Stimulated activated CD4-positive, alpha-beta T cell treated with anti-CD3 and anti-CD28 coated beads, Interleukin-2, amount 100 ng/mL, for 48 hours (primary cell): ENCODE measurements at places on chromosomes 6 and 20.

DNA sequence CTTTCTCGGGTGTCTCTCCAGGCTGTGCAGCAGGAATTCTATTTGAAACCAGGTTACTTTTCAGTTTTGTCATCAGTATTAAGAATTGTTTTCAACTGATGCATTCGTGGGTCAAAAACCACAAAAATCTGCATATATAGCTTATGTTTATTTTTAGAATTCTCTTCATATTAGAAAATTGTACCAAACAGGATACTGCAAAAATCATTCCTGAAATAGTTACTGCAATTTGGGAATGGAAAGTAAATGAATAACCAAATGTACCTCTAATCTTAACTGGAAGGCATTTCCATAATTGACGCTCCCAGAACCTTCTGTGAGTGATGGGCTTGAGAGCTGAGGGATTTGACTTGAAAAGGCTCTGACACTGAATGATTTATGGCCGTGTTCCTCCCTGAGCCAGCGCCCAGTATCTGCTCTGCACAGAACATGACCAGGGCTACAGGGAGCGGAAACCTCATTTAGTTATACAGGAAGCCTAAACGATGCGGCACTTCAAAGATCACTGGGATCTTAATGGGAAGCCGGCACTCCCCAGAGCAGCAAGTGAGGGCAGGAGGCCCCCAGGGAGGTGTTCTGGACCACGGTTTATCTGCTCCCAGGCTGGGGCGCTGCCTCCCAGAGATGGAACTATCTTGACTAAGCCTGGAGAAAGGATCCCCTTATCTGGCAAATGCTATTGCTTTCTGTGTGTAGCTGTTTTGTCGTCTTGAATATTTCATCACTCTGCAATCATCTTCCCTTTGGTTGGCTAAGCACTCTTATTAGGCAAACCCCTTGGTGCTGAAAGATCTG lies 446.0 kb downstream of the QKI start:
- DNase-seq, result no peak

DNA sequence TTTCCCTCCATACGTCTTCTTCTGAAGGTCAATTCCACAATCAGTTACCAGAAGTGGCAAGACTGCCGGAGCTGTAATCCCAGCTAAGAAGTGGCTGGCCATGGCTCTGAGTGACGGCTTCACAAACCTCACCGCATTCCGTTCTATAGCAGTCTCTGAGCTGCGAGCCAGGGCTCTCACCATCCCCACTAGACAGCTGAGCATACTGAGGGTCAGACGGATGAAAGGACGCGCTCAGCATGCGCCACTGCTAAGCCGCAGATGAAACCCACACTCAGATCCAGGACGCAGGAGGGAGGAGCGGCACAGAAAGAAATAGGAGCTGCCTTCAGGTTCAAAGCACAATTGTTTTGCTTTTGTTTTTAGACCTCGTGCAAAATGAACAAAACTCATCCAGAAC lies 97.9 kb downstream of the ANKRD60 start:
- DNase-seq, result no peak

DNA sequence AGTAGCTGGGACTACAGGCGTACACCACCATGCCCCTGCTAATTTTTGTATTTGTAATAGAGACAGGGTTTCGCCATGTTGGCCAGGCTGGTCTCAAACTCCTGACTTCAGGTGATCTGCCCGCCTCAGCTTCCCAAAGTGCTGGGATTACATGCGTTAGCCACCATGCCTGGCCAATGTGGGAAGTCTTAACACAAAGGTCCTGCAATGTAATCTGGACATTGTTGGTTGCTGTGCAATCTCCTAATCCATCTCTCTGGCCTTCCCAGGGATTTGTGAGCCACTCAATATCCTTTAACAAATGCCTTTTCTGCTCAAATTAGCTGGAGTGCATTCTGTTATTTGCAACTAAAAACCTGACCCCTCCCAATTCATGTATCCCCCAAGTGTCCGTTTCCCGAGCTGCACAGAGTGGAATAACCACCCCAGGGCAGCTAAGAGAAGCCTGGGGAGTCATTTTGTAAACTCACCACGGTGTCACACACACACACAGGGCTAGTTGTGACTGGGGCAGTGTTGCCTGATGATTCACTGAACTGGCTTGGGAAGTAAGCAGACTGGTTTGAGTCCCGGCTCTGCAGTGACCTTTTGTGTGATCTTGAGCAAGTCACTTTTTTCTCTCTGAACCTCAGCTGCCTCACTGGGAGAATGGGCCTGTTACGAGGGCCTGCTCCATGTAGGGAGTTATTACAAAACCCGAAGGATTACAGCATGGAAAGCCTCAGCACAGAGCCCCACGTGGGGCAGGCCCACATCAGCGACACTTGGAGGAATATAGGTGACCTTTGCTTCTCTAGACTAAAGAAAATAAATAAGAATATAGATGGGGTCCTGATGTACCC lies 152.3 kb downstream of the ZMYND8 start:
- no peak for DNase-seq

- no peak for DNase-seq
Measured at GRCh38 chr20:48721324-48722001, 106.3 kb downstream of the PREX1 start.

GRCh38 chr6:114430534-114431124 lies 87.8 kb upstream of the HS3ST5 start:
- no peak for DNase-seq

- no peak for DNase-seq
Measured at GRCh38 chr6:85361643-85362014, 88.3 kb upstream of the NT5E start.

DNA sequence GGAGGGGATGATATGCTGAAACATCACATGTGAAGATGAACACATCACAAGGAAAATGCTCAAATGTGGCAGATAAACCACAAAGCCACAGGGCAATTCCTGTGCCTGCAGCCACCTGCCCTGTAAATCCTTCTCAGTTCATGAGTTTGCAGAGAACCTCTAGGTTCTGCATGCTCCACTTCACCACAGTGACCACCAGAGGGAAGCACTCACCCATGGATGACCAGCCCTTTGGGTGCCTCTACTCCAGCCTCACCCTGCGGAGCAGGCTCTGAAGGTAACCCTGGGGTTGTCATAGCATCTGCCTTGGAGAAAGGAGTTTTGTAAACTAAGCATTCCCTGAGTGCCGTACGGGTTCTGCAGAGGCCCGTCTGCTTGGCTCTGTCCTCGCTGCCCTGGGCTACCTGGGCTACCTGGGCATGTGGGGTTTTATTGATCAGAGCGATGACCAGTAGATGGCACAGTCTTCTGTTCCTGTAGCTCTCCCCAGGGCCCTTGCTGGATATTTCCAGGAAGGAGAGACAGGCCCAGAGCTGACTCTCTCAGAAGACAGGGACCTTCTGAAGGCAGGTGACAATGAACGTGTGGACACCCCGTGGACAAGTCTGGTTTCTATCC lies 31.7 kb upstream of the CST1 start:
- DNase-seq, result no peak

DNA sequence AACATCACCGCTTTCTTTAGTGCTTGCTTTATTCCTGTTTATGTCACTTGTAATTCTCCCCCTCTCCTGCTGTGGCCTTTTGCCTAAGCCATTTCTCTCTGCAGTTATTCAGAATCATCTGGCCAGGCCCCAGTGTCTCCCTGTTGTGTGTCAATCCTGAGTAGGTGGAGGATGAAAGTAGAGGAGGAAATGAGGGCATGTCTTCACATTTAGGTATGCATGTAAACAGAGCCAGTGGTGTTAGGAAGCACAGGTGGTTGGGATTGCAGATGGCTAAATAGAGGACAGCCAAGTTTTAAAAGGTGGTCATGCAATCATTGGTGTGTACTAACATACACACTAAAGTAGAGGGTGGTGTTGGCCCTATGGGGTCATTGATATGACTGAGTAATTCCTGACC lies 5.2 kb downstream of the PRSS35 start:
- no peak for DNase-seq

- DNase-seq, result no peak
Measured at GRCh38 chr20:31676609-31676989, 38.9 kb downstream of the COX4I2 start.

DNA sequence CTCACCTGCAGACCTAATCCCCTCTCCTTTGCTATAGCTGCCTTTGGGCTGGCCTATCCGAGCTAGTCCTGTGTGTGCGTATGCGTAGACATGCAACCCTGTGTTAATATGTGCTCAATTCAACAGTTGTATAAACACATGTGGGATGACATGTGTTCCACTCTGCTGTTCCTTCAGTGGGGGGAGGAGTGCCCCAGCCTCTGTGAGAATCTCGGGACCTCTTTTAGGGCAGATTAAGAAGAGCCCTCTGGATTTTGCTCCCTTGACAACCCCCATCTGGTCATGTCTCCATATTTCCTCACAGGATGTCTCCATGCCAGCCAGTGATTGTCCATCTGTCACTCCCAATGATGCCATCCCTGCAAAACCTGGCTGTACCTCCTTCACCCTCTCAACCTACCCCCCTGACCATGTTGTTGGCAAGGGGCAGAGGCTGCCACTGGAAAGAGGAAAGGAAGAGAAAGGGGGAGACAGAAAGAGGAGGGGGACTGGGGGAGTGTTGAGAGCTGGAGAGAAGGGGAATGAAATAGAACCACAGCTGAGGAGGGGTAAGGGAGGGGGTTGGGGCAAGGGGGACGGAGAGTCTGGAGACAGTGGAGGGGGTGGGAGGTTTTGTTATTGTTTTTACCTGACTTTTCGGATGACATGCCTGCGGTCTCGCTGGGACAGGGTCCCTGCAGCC lies 417 bp downstream of the PRRT1 start:
- DNase-seq, result no peak

- peak; percentile 32 for DNase-seq
Measured at GRCh38 chr6:149060300-149060984, 257.1 kb upstream of the TAB2 start.

- DNase-seq, result no peak
Measured at GRCh38 chr20:24686156-24686555, 216.7 kb downstream of the SYNDIG1 start.

- no peak for DNase-seq
Measured at GRCh38 chr6:79385893-79386292, 151.3 kb downstream of the LCA5 start.

DNA sequence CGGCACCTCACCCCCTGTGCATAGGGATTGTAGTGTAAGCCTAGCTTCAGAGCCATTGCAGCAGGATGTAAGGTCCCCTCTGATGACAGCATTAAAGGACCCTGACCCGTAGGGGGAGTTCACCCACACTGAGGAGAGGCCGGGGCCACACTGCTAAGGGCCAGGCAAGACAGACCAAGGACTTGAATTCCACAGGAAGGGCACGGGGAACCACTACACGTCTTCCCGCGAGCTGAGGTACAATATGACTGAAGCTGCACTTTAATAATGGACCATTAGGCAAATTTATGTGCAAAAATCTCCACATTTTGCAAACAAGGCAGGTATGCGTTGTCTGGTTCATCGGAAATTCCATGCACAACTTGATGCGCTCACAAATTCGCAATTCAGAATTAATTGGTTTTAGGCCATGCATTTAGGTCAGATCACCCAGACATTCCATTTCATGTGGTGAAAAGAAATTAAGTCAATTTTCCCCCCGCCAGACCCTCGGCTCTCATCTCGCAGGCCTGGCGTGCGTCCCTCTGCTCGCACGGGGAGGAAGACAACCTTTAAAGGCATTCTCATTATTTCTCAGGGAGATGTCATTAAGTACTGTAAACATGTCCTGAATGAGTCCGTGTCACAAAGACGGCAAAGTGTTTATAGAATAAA lies 111.8 kb downstream of the FOXA2 start:
- no peak for DNase-seq

DNA sequence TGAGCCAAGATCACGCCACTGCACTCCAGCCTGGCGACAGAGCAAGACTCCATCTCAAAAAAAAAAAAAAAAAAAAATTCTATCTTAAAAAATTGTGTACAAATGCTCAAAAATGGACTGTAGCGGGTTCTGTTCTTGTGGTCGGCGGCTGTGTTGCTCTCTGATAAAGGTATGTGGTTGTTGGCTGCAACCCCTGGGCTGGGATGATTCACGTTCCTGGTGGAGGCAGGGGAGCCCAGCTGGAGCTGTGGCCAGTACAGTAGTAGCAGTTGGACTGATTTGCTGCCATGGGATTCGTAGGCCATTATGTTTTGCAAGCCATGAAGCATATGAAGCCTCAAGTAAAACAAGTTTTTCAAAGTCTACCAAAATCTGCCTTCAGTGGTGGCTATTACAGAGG lies 22.3 kb downstream of the MDN1 start:
- DNase-seq, result no peak

- DNase-seq, result no peak
Measured at GRCh38 chr6:145155411-145155810, 579.9 kb downstream of the EPM2A start.

- peak; percentile 46 for DNase-seq
Measured at GRCh38 chr6:130697995-130698535, 129.1 kb upstream of the SMLR1 start.

DNA sequence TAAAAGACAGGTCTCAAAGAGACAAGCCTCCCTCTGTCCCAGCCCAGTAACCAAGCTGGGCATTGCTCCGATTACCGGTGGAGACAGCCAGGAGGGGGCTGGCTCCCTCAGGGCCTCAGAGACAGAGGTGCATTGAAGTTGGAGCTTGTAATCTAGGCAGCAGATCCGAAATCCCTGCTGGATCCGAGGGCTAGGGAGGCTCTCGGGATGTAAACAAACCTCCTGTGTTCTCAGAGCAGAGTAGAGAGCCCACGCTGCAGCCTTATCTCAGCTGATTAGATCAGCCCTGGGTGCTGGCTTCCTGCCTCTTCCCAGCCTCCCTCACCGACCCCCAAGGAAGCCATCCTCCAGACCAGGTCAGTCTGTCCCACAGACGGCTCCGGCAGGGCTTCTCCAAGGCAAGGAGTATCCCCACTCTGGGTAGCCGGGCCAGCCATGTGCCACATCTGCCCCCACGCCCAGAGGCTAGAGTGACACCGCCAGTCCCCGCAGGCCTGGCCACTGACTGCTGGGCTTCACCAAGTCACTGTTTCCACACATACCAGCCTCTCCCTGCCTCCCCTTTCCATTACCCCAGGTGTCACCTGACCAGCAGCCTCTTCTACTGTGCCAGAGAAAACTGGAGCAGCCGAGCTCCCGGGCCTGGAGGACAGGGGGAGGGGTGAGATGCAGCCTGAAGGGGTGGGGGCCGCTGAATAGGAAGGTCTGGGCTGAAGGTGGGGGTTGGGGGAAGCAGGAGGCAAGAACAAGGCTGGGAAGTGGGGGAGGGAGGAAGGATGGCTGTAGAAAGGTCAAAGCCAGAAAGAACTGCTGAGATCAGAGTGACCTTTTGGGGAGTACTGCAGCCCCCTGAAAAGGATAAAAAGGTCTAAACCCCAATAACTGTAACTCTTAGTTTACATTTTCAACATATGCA lies 6.0 kb downstream of the SDC4 start:
- DNase-seq, result no peak

DNA sequence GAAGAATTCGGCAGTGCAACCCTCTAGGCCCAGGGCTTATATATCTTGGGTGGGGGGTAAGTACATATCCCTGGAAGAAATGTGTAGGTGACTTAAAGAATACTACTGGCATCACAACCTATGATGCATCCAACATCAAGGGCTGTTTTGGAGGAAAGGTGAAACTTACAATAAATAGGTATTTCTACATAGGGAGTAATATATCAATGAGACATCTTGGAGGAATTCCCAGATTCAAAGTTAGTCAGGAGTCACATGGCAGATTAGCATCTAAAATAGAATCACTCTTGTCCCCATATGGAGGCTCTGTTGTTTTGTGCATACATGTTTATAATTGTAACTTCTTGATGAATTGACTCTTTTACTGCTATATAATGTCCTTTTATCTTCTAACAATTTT lies 375.5 kb downstream of the PAX1 start:
- DNase-seq, result no peak

GRCh38 chr6:41705996-41706835 lies 29.2 kb downstream of the TFEB start:
- peak; percentile 54 for DNase-seq
